ENCODE measurements at places on chromosomes 4 and X. TPM values are rescaled to one million over a fixed set of nuclear protein-coding genes. Genes with fewer than 3 reads are reported as not detected.

The KLHL34 gene
- total RNA-seq: 0.50 TPM

The MND1 gene
- total RNA-seq: not detected

The ERAS gene
- total RNA-seq: not detected

The PROM1 gene
- total RNA-seq: not detected

The FABP2 gene
- total RNA-seq: not detected

The PIR gene
- total RNA-seq: not detected

The BEX1 gene
- 0.81 TPM for total RNA-seq

The SHOX gene
- total RNA-seq: not detected

The EXOC1 gene
- 19.8 TPM for total RNA-seq

The NHS gene
- not detected for total RNA-seq

The TASL gene
- total RNA-seq: 2.3 TPM

The CA5B gene
- total RNA-seq: 59.2 TPM

The TLR10 gene
- total RNA-seq: not detected

The GPR34 gene
- total RNA-seq: not detected

The MAGEC2 gene
- not detected for total RNA-seq

The UNC5C gene
- not detected for total RNA-seq

The C4orf51 gene
- total RNA-seq: not detected

The GAGE13 gene
- total RNA-seq: not detected

The FGFR3 gene
- total RNA-seq: 0.12 TPM

The UGT8 gene
- total RNA-seq: 0.62 TPM

The TEX13C gene
- total RNA-seq: not detected

The SPANXN3 gene
- not detected for total RNA-seq

The STAP1 gene
- 4.1 TPM for total RNA-seq

The MAGEB3 gene
- not detected for total RNA-seq

The IL3RA gene
- 2.8 TPM for total RNA-seq

The CYSLTR1 gene
- total RNA-seq: 5.5 TPM

The HPRT1 gene
- total RNA-seq: 23.4 TPM

The SPANXC gene
- total RNA-seq: not detected

The PFKFB1 gene
- total RNA-seq: 0.42 TPM

The DACH2 gene
- not detected for total RNA-seq

The ASB9 gene
- total RNA-seq: not detected

The SRPX gene
- total RNA-seq: 0.30 TPM

The FGFBP2 gene
- not detected for total RNA-seq

The TMSB15A gene
- total RNA-seq: not detected

The NAA11 gene
- total RNA-seq: not detected

The RIBC1 gene
- total RNA-seq: 1.6 TPM

The FGF13 gene
- total RNA-seq: not detected

The GABRE gene
- not detected for total RNA-seq

The CXCL10 gene
- not detected for total RNA-seq

The IL2 gene
- total RNA-seq: 0.76 TPM

The NUDT10 gene
- not detected for total RNA-seq

The THAP9 gene
- 4.9 TPM for total RNA-seq

The CSAG1 gene
- not detected for total RNA-seq

The TMEM271 gene
- total RNA-seq: not detected

The GAGE1 gene
- total RNA-seq: not detected

The AADAT gene
- not detected for total RNA-seq

The UGT2A3 gene
- not detected for total RNA-seq

The GC gene
- not detected for total RNA-seq

The USP17L5 gene
- not detected for total RNA-seq

The PPP1R3F gene
- total RNA-seq: 8.3 TPM

The SEPTIN6 gene
- 163 TPM for total RNA-seq

The DRD5 gene
- not detected for total RNA-seq

Data from T-helper 17 cell (primary cell).